ENCODE measurements at places on chromosomes 1 and 21. TPM values are rescaled to one million over a fixed set of nuclear protein-coding genes. Genes with fewer than 3 reads are reported as not detected.

GRCh38 chr21:42830456-42831455, 48.6 kb downstream of the WDR4 start:
- DNase-seq, result no peak

DNA sequence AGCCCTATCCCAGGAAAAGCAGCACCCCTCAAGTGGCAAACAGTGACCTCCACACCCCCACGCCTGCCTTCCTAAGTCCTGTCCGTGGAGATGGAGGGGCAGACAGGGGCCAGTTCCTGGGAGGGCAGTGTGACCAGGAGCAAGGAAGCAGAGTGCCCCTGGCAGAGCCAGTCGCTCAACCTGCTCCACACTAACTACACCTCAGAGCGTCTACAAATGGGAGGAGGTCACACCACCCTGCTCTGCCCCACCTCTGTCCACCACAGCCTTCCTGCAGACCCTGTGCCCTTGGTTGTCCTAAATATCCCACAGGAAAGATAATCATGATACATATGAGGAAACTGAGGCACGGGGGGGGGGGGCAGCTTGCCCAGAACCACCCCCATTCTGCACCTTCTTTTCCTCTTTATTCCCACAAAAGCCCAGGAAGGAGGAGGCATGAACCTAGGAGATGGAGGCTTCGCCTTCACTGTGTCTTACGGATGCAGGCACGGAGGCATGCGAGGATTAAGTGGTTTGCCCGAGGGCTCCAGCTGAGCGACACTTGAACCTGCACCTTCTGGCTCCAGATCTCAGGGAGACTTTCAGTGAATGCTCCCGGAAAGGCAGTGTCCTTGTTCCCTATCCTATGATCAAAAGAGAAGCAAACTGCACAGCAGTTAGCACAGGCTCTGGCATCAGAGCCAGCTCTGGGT, 42.7 kb upstream of the SELENON start:
- DNase-seq, result no peak

Gene FNDC10
- 2.5 TPM for polyA plus RNA-seq

Gene FAM131C
- polyA plus RNA-seq, result 1.3 TPM

- no peak for DNase-seq
Measured at GRCh38 chr1:151314137-151314875, 12.9 kb downstream of the PI4KB start.

DNA sequence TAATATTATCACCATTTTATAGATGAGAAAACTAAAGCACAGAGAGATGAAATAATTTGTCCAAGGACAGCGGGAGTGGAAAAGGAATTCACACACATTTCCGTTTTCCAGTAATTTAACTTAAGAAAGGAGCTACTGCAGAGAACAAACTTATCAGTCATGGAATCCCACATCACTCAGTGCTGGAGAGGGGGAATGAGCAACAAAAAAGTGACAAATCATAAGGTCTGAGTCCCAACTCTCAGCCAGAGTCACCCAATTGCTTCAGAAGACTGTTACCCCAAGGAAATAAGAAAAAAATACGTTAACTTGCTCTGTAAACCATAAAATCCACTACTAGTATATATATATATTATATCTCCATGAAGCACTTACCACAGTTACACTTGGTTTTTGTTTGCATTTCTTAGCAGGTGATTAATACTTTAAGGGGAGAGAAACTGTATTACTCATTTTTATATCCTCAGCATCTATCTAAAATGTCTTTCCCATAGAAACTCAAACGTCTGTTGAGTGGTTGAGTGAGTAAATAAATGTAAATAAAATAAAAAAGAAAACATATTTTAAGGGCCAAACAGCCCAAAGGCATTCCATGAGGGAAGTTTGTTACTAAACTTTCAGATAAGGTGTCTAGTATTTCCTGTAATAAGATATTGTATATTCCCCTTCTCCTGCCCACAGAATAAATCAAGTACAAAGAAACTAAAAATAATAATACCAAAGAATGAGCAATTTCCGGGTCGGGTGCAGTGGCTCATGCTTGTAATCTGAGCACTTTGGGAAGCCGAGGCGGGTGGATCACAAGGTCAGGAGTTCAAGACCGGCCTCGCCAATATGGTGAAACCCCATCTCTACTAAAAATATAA, 76.8 kb downstream of the SLC45A1 start:
- no peak for DNase-seq

GRCh38 chr1:93694819-93695218, 13.2 kb upstream of the BCAR3 start:
- no peak for DNase-seq

- no peak for DNase-seq
Measured at GRCh38 chr1:34322969-34323368, 146.3 kb downstream of the C1orf94 start.

- no peak for DNase-seq
Measured at GRCh38 chr1:24308365-24309015, 10.7 kb upstream of the GRHL3 start.

DNA sequence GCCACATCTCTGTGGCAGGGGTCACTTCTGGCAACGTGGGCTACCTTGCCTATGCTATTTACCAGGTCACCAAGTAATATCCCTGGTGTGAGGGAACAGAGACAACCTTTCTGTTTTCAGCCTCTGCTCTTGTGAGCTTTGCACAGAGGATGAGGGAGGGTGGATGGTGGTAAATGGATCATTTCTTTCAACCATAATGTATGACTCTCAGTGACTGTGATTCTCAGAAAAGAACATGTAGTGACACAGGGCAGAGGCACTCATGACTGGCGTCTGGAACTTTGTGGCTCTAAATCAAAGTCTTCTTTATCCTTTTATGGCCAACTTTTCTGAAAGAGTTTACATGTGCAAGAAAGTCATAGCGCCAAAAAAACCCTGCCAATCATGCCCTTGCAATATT, 153.5 kb upstream of the USP24 start:
- no peak for DNase-seq

GRCh38 chr1:21818656-21819055, 6.6 kb downstream of the LDLRAD2 start:
- DNase-seq, result no peak

DNA sequence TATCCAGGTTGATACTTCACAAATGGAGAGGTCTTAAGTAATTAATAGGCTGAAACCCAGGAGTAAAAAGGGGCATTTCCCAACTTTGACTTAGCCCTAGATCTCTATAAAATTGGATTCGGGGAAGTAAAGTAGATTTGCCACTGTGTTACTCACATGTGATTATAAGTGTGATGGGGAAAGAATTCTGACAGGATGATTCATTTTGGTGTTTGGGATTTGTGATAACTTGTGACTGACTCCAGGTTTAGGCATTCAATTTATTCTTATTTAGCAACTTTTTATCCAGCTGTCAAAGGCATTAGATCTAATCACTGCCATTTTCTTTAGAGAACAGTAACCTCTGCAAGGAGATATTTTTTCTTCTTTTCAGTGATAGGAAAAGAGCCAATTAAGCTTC, 175.5 kb downstream of the ASTN1 start:
- no peak for DNase-seq

Gene RAB25
- polyA plus RNA-seq, result 48.2 TPM

DNA sequence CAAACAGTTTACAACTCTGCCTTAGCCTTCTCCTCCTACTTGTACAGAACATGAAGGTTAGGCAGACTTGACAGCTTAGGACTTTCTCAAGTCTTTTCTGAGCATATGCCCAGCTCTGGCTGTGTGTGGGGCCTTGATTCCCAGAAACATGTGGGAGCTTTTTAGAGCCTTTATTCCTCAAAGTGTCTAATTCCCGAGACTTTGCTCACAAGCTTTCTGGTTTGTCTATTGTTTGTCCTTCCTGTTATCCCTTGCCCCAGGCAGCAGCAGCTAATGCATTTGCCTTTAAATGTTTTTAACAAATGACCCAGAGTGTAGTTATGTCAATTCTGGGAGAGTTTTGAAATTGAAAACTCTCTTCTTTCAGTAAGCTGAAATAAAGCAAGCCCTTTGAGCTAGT, 29.2 kb downstream of the ST7L start:
- DNase-seq, result no peak

GRCh38 chr21:29953072-29953471, 13.3 kb upstream of the GRIK1 start:
- DNase-seq, result no peak

Gene NCAM2
- polyA plus RNA-seq, result 7.6 TPM

- no peak for DNase-seq
Measured at GRCh38 chr21:45093035-45093532, 18.7 kb downstream of the ADARB1 start.

GRCh38 chr1:87506147-87506546, 177.5 kb downstream of the LMO4 start:
- no peak for DNase-seq

DNA sequence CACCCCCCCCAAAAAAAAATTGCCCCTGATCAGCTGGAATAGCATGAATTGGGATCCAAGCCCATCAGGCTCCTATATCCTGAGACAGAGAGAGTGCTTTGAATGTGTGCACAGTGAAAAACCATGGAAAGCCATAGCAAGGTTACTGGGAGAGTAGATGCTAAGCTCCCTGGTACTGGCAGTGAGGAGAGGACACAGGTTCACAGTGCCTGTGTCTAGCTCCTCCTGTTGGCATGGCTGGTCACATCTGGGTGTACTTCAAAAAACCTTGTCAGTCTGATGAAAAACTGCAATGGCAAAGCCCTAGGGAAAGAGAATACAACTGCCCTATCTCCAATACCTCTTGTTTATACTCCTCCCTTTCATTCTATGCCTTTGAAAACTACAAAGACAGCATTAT, 12.9 kb downstream of the COPA start:
- DNase-seq, result no peak

DNA sequence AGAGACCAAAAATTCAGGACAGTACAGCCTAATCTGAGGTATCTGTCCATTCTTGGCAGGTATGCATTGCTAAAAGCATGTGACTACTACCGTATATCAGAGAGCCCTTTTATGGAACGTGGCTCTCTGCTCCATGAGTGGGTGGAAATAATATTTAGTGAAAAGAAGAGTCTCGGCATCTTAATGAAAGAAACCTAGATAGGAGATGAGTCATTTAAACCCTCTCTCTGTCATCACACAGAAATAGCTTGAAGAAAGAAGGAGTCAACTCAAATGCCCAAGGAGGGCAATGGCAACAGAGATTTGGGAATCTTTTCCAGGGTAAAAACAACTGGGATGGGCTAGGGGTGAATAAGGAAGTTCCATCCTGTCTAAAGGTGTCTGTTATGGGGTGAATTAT, 528.2 kb downstream of the SMYD3 start:
- no peak for DNase-seq

GRCh38 chr21:42392731-42393442, 3.0 kb downstream of the TMPRSS3 start:
- no peak for DNase-seq

DNA sequence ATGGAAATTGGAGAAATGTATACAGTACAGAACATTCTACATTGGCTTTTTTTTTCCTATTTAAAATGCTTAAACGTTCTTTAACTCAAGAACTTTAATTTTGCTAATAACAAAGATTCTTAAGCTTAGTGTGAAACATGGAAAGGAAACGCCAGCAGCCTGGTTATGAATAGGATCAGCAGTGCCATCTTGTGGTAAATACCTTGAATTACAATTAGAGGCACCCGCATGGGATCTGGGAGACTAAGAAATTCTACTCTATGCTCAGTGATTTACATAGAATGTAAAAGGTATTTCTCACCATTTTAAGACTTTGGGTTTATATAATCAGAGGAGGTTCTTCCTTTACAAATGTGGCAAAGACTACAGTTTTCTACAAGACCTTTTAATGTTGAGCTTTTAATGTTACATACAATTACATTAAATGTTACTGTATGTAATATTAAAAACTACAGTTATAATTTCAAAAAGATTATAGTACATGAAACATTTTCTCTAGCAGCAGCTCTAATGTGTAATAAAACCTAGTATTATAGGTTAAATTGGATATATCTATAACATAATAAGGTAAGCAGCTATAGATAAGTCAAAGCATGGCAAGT, 32.1 kb upstream of the APOBEC4 start:
- no peak for DNase-seq

DNA sequence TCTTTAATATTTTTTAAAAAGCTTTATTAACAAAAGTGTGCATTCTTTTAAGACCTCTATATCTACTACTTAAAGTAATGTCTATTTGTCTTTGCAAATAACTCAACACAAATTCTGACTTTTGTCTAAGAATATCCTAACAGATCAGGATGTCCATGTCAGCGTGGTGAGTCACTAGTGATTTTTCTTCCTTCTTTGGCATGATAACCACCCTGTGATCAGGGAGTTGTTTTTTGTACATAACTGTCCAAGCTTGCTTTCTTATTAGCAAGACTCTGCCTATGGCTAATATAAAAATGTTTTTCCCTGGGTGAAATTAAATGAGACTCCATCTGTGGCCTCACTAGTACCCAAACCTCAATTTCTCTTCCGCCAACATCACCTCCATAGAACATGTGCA, 688.9 kb upstream of the ADGRL2 start:
- no peak for DNase-seq

DNA sequence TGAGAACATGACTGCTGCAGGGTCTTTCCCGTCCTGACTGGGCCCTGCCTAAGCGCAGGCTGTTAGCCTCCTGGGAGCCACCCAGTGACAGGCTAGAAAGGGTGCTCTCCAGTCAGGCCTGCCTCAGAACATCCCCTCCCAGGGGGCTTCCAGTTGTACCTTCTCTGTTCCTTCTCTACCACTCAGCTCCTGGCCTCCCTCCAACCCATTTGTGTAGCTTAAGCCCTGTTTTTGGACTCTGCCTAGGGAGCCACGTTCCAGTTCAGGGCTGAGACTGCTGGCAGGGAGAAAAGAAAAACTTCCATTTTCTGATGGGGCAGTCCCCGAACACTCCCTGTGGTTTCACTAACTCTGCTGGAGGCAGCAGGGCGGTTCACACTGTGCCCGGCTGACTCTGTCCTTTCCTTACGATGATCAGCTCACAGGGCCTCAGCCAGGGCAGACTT, 15.3 kb upstream of the POU3F1 start:
- DNase-seq, result no peak

DNA sequence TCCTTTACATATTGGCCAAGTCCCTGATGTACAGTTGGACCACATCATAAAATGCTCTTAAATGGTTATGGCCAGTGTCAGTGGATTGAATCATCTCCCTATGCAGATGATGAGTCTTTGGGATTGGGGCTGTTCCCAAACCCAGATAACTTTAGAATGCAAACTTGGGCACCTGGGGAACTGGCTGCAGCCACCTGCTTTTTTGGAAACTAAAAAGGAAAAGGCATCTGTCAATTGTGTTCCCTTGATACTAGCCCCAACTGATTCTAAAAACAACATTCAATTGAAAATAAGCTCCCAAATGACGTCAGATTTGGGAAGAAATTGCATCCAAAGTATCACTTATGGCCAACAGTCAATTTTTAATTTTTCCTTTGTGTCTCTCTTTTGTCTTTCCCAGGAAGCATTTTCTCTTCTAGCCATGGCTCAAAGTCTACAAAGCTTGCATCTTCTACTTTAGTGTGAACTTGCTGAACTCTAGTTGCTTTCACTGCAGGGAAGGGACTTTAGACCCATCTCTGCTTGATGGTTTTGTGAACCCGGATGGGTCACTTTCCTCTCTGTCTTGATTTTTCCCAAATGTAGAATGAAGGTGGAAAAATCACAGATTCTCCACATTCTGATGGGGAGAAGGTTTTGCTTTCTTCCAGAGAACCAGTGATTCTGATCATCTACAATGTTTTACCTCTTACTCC, 402.3 kb upstream of the USP24 start:
- DNase-seq, result no peak

GRCh38 chr1:156076609-156077429, 5.4 kb downstream of the MEX3A start:
- DNase-seq, result no peak

- DNase-seq, result no peak
Measured at GRCh38 chr1:19476450-19477190, 8.7 kb downstream of the CAPZB start.

All from right renal cortex interstitium (tissue), 3 donors.